Activated T-helper 17 cell treated with anti-CD3 and anti-CD28 coated beads, Interleukin-2, amount 50 U/mL, for 72 hours (primary cell): ENCODE measurements at places on chromosomes 1 and 21. TPM values are rescaled to one million over a fixed set of nuclear protein-coding genes. Genes with fewer than 3 reads are reported as not detected.

The SERTAD4 gene
- total RNA-seq, result not detected

The TRIM45 gene
- 0.78 TPM for total RNA-seq

The ASAP3 gene
- 0.37 TPM for total RNA-seq

The TEX38 gene
- not detected for total RNA-seq

The KRTAP20-1 gene
- not detected for total RNA-seq

The FMO3 gene
- total RNA-seq, result not detected

The TNFSF18 gene
- not detected for total RNA-seq

The KIF21B gene
- total RNA-seq, result 64.2 TPM

The IGSF21 gene
- not detected for total RNA-seq

The TDRD5 gene
- total RNA-seq, result not detected

The TMEM125 gene
- total RNA-seq, result not detected

The HP1BP3 gene
- 244 TPM for total RNA-seq

The LPAR3 gene
- 1.1 TPM for total RNA-seq

The CAMK2N1 gene
- total RNA-seq, result 0.53 TPM

The PTBP2 gene
- total RNA-seq, result 18.4 TPM

The MAN1C1 gene
- total RNA-seq, result 7.7 TPM

The USP21 gene
- 28.6 TPM for total RNA-seq

The OR2T29 gene
- not detected for total RNA-seq

The TEKT2 gene
- total RNA-seq, result 0.26 TPM

The OR2L2 gene
- total RNA-seq, result 0.11 TPM

The STUM gene
- not detected for total RNA-seq

The DSCAM gene
- total RNA-seq, result not detected

The BNIPL gene
- 4.5 TPM for total RNA-seq

The CCDC185 gene
- total RNA-seq, result not detected

The TCEA3 gene
- total RNA-seq, result 33.2 TPM

The AVPR1B gene
- not detected for total RNA-seq

The CELA2A gene
- not detected for total RNA-seq

The ZMYND12 gene
- 0.50 TPM for total RNA-seq

The PLCH2 gene
- total RNA-seq, result 28.1 TPM

The CCT3 gene
- total RNA-seq, result 405 TPM

The SYT6 gene
- total RNA-seq, result not detected

The OR14A16 gene
- not detected for total RNA-seq

The LCE3C gene
- not detected for total RNA-seq

The FBLIM1 gene
- not detected for total RNA-seq

The ZNF326 gene
- total RNA-seq, result 20.9 TPM

The RPS8 gene
- total RNA-seq, result 3,183 TPM

The KCNE2 gene
- total RNA-seq, result not detected

The ETS2 gene
- total RNA-seq, result 41.9 TPM

The PSRC1 gene
- total RNA-seq, result 17.5 TPM

The PTPN22 gene
- 70.1 TPM for total RNA-seq

The LCE1B gene
- total RNA-seq, result not detected

The TRAF3IP3 gene
- 184 TPM for total RNA-seq

The OR2G6 gene
- not detected for total RNA-seq

The FCRL2 gene
- total RNA-seq, result not detected

The CNKSR1 gene
- 4.6 TPM for total RNA-seq

The OR6K2 gene
- not detected for total RNA-seq

The CFAP74 gene
- total RNA-seq, result not detected

The CFHR2 gene
- not detected for total RNA-seq

The LENEP gene
- total RNA-seq, result 0.97 TPM

The CD48 gene
- total RNA-seq, result 151 TPM

The LCE1C gene
- total RNA-seq, result not detected

The SDE2 gene
- 18.0 TPM for total RNA-seq

The SPRR2F gene
- not detected for total RNA-seq

The FCRL6 gene
- not detected for total RNA-seq

The PTCH2 gene
- total RNA-seq, result 1.1 TPM

The VHLL gene
- 0.52 TPM for total RNA-seq

The ST6GALNAC5 gene
- total RNA-seq, result not detected

The ADAMTS5 gene
- total RNA-seq, result not detected

The MCOLN2 gene
- total RNA-seq, result 43.8 TPM
